Tibial nerve (tissue), 4 donors: ENCODE measurements at places on chromosomes 12 and 14.
A peak's percentile ranks its signal among the peaks of the same experiment; 100 is the strongest.

DNA sequence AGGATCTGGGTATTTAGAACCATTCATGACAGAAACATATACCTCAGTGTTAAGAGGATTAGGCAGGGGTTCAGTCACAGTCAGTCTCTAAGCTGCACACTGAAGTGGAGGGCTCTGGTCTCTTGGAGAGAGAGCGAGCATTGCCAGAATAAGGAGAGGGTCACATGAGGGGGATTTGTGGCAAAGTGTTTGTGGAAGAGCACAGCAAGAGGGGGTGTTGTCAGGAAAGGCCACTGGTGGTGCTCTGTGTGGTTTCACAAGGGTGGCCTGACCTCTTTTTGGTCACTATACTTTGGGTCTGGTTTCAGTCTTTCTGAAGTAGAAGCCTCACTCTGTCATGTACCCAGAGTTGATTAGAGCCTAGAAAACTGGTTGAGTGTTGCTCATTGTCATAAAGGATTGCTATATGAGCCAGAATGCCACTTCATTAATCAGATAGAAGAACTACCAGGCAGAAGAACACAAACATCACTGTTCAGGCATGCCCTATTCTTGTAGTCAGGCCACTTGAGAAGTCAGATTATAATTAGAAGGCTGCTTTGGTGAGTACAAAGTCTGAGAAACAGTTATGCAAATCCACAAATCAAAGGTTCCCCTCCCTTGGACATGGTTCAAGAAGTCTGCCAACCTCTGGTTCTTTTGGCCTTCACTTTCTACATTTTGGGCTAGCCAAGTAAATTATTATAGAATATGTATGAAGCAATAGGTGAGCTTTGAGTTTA is 8.4 kb downstream of the TMEM19 start:
- DNase-seq, result no peak
- no peaks in the 10 kb centered on the region for H3K36me3 ChIP-seq
- H3K4me1 ChIP-seq, result peaks cover 3% of the 10 kb centered on the region
- H3K27ac ChIP-seq, result no peak overlapping the region

- H3K27ac ChIP-seq, result no peak within 1 kb of the TSS
- H3K4me3 ChIP-seq, result no peak within 1 kb of the TSS
- H3K36me3 ChIP-seq, result no peaks in the 10 kb centered on the region
- DNase-seq, result no peak
Observed at GRCh38 chr14:104604458-104605449, at the start of gene TMEM179. TMEM179 (minus strand) TSS chr14:104604772; CDS start chr14:104604741, 31 bp downstream.

DNA sequence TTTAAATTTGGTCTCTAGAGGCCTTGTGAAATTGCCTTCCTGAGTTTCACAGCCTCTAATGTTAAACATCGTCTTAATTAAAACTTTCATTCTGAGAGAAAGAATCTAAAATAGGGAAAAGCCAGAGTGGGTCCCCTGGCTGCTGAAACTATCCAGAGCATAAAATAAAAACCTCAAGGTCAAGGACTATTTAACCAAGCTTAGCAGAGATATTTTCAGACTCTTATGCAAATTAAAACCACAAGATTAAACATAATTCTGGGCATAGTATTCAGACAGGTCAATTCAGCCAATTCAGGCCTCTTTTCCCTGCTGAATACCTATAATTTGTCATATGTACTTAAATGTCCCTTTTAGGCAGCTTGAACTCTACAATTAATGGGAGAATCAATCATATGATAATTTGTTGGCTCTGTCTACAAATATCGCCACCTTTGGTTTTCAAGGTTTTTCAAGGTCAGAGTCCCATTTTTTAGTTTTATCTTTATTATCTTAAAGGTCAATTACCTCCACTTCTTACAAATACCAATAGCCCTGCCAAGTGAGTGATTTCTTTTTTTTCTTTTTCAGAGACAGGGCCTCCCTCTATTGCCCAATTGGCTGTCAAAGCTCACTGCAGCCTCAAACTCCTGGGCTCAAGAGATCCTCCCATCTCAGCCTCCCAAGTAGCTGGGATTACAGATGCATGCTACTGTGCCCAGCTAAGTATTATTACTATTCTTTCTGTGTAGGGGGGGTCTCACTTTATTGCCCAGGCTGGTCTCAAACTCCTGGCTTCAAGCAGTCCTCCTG is 257.1 kb downstream of the PHLDA1 start:
- no peaks in the 10 kb centered on the region for H3K36me3 ChIP-seq
- no peak for DNase-seq
- H3K4me1 ChIP-seq, result no peaks in the 10 kb centered on the region
- H3K4me3 ChIP-seq, result no peak overlapping the region

DNA sequence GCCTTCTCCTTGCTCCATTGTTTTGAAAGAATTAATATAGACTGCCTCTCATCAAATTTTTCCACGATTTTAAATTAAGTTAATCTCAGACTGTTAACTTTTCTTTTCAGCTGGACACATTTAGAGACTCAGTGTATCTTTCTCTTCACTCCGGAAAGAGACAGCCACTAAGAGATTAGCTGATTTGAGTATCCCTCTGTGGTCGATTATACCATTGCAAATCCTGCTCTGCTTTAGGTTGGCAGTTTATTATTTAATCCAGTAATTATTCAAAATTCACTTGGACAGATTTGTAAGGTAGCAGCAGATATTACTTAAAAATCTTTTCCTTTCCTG is 588 bp upstream of the TWF1 start:
- peak overlapping the region; percentile 91 for H3K4me3 ChIP-seq
- peaks cover 3% of the 10 kb centered on the region for H3K36me3 ChIP-seq
- peak overlapping the region; percentile 95 for H3K27ac ChIP-seq
- H3K4me1 ChIP-seq, result peaks cover 13% of the 10 kb centered on the region
- no peak for DNase-seq
- no peaks in the 10 kb centered on the region for H3K27me3 ChIP-seq

GRCh38 chr14:39755269-39755878 is 323.1 kb upstream of the FBXO33 start:
- H3K36me3 ChIP-seq, result no peaks in the 10 kb centered on the region
- no peak overlapping the region for H3K4me3 ChIP-seq
- H3K4me1 ChIP-seq, result no peaks in the 10 kb centered on the region
- H3K27me3 ChIP-seq, result no peaks in the 10 kb centered on the region
